ENCODE measurements at places on chromosomes 16 and 17.

DNA sequence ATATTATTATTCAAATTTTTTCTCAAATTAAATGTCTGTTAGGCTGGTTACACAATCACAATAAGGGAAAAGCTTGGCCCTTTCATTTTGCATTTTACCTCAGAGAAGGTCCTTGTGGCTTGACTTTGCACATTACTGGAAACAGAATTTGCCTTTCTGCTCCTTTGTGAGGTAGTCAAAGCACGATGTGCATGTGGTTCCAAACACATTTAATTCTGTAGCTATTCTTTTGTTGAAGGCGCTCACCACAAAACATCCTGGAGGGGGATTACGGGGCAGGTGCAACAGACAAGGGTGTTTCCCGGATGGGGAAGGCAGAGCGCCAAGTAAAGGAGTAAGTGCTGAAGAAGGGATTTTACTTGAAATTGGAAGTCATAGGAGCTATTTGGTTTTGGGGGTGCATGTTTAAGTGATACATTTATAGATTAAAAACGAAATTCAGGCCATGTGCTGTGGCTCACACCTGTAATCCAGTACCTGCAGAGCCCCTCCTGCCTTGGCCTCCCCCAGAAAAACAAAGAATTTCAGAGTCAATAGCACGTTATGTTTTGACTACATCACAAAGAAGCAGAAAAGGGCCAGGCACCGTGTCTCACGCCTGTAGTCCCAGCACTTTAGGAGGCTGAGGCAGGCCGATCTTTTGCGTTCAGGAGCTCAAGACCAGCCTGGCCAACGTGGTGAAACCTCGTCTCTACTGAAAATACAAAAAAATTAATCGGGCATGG lies 31.2 kb upstream of the TENT4B start:
- DNase-seq = peak; percentile 65

- no peak for DNase-seq
These were observed at the start of gene KRT9 for GRCh38 chr17:41571561-41572434. KRT9 (minus strand) TSS chr17:41572059; CDS start chr17:41571992, 67 bp downstream.

DNA sequence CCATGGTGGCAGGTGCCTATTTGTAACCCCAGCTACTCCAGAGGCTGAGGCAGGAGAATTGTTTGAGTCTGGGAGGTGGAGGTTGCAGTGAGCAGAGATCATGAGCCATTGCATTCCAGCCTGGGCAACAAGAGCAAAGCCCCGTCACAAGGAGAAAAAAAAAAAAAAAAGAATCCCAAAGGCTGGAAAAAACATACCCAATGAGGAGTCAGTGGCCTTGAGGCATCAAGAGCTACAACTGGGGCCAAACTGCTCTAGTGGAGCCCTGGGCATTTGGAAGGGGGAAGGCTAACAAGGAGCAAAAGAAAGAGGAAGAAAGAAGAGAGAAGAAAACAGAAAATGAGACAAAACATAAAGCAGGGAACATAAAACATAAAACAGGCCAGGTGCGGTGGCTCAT lies 6.9 kb downstream of the CHST6 start:
- no peak for DNase-seq

DNA sequence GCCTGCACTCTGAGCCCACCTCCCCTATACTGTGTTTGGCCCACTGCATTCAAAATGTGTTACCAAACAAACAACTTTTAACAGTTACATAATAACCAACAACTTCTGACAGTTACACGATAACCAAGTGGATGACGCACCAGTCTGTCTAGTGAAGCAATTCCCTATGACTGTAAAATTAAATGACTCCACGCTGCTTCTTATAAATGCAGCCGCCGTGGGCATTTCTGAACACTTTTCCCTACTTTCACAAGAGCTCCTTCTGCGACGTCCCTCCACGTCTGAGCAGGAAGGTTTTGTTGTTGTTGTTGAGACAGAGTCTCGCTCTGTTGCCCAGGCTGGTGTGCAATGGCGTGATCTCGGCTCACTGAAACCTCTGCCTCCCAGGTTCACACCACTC lies 27.6 kb downstream of the ZNF276 start:
- no peak for DNase-seq

GRCh38 chr17:44930667-44931066 lies 15.4 kb upstream of the GFAP start:
- DNase-seq = no peak

- no peak for DNase-seq
These were observed 11.5 kb upstream of the HYDIN start for GRCh38 chr16:71242036-71242435.

Data from activated naive CD4-positive, alpha-beta T cell treated with anti-CD3 and anti-CD28 coated beads, Interleukin-2, amount 10 ng/mL, durations not matched to agents 7 days and 5 days (primary cell).